Stimulated activated CD8-positive, alpha-beta memory T cell treated with anti-CD3 and anti-CD28 coated beads, Interleukin-15, amount 100 ng/mL, for 1 hour (primary cell): ENCODE measurements at places on chromosomes 13 and 19.

GRCh38 chr13:78478183-78478582 is 125.2 kb downstream of the POU4F1 start:
- DNase-seq = no peak

DNA sequence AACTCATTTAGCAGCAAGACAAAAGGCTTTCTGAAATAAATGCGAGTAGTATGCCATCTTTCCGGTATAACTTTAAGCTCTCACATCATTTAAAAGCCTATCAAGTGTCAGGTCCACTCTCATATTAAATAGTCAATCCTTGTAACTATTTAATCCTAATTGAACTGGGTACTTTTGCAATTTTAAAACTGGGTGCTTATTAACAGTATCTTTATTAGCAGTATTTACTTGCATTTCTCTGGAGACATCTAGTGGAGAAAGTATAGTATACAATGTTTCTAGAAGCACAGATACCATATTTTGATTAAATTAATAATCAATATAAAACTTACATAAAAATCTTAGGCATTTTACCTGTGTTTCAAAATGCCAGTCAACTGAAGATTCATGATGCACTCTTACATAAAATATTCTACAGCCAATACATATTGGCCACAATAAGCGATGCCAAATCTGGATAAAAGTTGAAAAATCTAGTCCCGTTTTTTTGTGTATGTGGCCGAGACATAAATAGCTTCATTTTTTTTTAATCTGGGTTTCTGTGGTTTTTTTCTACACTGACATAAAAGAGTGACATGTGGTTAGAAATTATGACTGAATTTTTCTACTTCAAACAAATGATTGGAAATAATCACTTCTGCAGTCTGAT is 4.3 kb upstream of the POSTN start:
- DNase-seq = no peak

DNA sequence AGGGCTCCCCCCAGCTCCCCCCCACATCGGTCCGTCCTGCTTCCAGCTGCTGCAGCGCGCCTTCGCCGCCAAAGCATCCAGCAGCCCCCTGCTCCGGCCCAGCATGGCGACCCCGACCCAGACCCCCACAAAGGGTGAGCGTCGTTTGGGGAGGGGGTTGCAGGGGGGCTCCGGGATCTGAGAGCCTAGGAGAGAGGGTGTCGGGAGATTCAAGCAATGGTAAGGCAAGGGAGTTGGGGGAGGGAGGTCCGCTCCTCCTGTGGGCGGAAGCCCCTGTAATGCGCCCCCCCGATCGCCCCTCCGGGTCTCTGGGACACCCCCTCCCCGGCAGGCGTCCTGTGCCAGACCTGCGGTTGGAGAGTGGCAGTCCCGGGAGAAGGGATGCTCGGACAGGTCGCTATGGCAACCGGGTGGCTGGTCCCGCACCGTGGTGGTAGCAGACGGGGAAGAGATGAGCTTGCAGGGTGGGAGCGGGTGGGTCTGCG is at the start of gene FXYD7:
FXYD7 (plus strand) TSS at position 25 of the 485 bp plus-strand sequence; CDS start at position 104, 79 bp downstream.
- no peak for DNase-seq

GRCh38 chr19:37313335-37313627 is 57.6 kb upstream of the ZNF527 start:
- no peak for DNase-seq

DNA sequence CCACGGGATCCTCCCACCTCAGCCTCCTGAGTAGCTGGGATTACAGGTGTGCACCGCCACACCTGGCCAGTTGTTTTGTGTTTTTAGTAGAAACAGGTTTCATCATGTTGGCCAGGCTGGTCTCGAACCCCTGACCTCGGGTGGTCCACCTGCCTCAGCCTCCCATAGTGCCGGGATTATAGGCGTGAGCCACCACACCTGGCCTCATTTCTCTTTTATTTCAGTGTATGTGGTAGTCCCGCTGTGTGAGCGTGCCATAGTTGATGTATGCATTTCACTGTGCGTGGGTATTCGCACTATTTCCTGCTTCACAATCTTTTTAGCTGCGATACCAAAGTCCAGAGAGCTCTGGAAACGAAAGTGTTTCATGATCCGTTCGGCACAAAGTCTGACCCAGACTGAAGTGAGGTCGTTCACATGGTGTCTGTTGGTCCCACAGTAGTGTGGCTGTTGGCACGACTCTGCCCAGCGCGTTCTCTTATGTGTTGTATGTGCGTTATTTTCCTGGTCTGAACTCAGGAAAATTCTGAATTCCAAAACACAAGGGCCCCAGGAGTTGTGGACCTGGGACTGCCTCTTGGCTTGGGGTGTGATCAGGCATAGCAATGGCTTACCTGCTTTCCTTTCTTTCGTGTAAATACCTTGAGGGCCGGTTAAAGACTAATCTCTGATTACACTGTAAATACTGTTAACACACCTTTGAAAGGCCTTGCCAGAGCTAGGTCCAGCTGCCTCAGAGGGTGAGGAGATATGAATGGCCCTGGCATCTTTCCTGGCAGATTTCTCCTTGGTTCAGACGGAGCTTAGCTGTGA is 8.6 kb downstream of the EPN1 start:
- no peak for DNase-seq

GRCh38 chr19:5983367-5983955 is 5.5 kb upstream of the RANBP3 start:
- no peak for DNase-seq

DNA sequence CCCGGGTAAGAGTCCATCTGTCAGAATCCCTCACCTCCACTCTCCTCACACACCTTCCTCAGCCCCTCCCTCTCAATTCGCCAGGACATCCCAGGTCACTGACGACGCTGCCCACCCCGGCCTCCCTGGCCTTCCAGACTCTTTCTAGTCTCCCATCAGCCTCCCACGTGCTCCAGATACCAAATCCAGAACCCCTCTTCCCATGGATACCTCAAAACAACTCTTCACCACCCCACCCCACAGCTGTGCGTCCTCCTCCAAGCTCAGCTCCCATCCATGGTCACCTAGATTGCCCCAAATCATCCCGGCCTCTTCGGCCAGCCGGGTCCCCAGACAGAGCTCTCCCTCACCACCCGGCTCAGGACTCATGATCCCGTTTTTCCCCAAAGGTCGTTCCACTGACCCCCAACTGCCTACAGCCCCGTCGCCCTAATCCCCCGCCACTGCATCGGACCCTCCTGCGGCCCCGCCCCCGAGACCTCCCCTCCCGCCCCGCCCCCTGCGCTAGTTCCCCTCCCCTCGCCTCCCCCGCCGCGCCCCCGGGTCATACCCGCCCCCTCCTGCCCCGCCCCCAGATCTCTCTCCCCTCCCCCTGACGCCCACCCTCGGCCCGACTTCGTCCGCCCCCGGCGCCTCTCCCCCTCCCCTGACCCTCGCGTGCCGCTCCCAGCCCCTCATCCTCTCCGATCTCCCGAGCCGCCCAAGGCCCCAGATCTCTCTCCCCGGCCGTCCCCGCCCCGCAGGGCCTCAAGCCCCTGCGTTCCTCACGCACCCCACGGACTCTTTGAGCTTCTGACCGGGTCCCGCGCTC is 546 bp downstream of the UBXN6 start:
- no peak for DNase-seq

DNA sequence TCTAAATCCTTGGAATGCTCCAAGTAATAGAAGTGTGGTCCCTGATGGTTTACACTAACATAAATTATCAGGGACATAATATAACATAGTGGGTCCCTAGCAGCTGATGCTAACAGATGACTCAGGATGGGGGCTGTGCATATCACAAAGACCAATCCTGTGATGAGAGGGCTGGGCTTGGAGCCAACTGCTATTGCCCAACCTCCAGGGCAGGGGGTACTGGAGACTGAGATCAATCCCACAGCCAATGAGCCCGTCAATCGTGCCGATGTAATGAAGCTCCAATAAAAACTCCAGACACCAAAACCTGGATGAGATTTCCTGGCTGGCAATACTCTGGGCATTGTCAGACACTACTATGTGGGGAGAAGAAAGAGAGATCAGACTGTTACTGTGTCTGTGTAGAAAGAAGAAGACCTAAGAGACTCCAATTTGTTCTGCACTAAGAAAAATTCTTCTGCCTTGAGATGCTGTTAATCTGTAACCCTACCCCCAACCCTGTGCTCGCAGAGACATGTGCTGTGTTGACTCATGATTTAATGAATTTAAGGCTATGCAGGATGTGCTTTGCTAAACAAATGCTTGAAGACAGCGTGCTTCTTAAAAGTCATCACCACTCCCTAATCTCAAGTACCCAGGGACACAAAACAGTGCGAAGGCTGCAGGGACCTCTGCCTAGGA is 33.4 kb downstream of the ABCC4 start:
- no peak for DNase-seq

DNA sequence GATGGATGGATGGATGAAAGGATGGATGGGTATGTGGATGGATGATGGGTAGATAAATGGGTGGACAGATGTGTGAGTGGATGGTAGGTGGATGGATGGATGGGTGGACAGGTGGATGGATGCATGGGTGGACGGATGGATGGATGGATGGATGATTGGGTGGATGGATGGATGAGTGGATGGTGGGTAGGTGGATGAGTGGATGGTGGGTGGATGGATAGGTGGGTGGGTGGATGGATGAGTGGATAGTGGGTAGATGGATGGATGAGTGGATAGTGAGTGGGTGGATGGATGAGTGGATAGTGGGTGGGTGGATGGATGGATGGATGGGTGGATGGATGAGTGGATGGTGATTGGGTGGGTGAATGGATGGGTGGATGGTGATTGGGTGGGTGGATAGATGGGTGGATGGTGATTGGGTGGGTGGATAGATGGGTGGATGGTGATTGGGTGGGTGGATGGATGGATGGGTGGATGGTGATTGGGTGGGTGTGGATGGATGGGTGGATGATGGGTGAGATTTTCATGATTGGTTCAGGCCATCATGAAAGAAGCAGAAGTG is 4.5 kb upstream of the RAX2 start:
- no peak for DNase-seq

GRCh38 chr13:106723036-106723435 is 155.1 kb upstream of the ARGLU1 start:
- no peak for DNase-seq

DNA sequence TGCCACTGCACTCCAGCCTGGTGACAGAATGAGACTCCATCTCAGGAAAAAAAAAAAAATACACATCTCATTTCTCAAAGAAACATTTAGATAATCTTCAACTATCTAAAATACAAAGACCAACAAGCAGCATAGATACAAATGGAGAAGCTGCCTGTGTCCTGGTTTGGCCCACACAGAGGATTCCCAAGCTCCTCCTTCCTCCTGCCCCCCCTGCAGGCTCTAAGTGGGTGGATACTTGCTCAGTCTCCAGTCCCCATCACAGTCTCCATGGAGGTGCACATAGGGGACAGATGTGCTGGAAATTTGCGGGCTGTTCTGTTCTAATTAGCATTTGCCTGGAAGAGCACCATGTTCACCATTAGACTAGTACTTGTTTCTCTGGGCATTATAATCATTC is 59.9 kb downstream of the ABCC4 start:
- DNase-seq = no peak

DNA sequence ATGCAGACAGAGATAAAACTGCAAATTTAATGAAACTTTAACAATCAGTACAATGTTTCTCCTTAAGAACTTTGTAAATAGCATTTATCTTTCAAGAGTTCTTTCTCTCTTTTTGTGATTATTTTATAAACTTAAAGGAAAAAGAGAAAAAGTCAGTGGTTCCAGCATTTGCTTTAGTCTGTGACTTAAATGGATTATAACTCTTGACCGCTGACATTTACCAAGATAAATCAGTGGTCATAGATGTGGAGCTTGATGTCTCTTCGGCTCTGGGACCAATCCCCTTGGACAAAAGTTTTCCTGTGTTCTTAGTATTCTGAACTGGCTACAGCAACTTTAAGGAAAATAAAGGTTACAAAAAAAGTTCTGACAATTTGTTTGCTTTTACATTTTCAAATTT is 162.6 kb downstream of the TM9SF2 start:
- no peak for DNase-seq

DNA sequence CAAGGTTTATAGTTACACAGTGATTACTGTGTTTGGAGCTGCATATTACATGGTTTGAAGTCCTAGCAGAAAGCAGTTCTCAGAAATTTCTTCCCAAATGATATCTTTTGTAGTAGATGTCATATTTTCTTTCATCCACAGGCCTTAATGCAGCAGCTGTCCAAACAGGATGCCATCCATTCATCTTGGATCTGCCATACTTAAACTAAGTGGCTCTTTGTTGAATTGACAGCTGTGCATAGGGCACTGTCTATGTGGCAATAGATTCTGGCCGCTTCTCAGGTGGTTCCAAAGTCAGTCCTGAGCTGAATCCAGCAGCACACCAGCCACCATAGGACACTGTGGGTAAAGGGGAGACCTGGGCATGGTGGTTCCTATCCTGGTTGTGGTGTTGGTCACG is 41.6 kb upstream of the SPRY2 start:
- no peak for DNase-seq

DNA sequence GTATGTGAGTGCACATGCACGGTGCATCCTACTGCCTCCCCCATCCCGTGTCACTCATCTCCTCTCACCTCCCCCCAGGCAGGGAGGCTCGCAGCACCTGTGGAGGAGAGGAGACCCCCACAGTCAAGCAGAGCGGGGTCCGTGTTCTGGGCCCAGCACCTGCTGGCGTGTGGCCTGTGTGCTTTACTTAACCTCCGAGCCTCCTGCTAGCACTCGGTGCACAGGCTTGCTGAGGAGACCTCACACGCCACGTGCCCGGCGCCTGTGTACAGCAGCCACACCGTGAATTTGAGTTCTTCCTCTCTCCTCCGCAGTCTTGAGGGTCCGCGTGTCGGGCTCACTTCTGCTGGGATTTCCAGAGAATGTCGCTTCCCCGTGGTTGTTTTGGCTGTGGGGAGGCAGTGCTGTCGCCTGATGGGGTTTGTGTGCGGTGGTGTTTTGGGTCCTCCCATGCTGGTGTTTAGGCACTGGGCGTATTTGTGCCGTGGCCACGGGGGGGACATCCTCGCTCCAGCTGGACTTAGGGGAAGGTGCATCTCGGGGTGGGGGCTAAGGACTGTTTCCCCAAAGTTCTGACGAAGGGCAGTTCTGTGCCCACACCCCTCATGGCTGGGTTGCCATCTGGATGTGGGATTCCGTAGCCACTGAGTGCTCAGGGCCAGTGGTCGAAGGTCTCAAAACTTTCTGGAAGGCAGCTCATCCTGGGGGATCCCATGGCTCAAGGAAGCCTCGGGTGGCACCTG is 34.8 kb upstream of the TMEM255B start:
- DNase-seq = no peak

- no peak for DNase-seq
These were observed 2.0 kb downstream of the LMTK3 start for GRCh38 chr19:48509467-48510194.

DNA sequence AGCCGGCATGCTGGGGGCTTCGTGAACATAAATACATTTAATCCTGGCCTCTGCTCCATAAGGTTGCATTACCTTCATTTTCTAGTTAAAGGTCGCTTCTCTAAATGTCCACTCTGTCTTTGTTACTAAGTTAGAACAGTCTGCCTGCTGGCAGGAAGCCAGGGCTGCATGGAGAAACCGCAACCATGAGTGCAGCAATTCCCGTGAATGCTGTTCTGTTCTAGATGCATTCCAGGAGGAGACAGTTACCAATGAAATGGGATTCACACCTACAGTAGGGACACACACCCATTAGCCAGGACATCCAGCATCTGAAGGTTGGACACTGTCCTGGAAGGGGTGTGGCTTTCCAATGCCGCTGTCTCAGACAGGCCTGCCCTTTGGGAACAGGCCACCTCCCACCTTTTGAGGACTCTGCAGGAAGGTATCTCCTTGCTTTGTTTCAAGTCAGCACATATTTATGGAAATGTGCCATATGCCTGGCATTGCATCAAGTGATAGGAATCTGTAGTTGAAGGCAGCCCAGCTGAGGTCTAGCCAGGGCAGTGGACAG is 129.7 kb downstream of the SLC7A1 start:
- no peak for DNase-seq
